Ascending aorta (tissue), 2 donors: ENCODE measurements at places on chromosomes 5 and 9. TPM values are rescaled to one million over a fixed set of nuclear protein-coding genes. Genes with fewer than 3 reads are reported as not detected.

DNA sequence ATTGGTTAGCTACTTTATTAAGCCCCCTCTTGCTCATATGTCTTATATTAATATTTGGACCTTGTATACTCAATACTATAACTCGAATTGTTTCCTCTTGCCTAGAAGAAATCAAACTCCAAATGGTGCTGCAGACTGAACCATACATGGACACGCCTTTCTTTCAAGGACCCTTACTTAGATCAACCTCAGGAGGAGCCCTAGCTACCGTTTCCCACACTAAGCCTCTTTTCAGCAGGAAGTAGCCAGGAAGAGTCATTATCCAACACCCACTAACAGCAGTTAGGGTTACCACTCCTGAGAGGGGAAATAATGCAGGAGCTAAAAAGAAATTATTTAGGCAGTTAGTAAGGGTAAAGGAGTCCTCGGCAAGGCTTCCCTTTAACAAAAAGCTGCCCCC, 243.8 kb upstream of the PUM3 start:
- H3K36me3 ChIP-seq = no peaks in the 10 kb centered on the region
- H3K4me3 ChIP-seq = no peak overlapping the region
- no peaks in the 10 kb centered on the region for H3K4me1 ChIP-seq
- no peak for DNase-seq

GRCh38 chr9:135156525-135157510, 69.3 kb downstream of the OLFM1 start:
- H3K4me1 ChIP-seq = no peaks in the 10 kb centered on the region
- H3K4me3 ChIP-seq = no peak overlapping the region
- H3K27ac ChIP-seq = no peak overlapping the region
- no peak for DNase-seq
- no peaks in the 10 kb centered on the region for H3K36me3 ChIP-seq

DNA sequence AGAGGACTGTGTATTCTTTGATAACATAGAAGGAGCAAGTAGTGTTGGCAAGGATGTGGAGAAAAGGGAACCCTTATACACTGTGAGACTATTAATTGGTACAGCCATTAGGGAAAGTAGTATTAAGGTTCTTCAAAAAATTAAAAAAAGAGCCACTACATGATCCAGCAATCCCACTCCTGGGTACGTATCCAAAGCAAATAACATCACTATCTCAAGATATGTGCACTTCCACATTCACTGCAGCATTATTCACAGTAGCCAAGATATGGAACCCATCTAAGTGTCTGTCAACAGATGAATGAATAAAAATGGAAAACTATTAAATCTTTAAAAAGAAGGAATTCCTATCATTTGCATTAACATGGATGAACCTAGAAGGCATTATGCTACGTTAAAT, 693.2 kb upstream of the RIOK2 start:
- no peaks in the 10 kb centered on the region for H3K27me3 ChIP-seq
- no peak for DNase-seq
- H3K36me3 ChIP-seq = no peaks in the 10 kb centered on the region
- no peak overlapping the region for H3K4me3 ChIP-seq

DNA sequence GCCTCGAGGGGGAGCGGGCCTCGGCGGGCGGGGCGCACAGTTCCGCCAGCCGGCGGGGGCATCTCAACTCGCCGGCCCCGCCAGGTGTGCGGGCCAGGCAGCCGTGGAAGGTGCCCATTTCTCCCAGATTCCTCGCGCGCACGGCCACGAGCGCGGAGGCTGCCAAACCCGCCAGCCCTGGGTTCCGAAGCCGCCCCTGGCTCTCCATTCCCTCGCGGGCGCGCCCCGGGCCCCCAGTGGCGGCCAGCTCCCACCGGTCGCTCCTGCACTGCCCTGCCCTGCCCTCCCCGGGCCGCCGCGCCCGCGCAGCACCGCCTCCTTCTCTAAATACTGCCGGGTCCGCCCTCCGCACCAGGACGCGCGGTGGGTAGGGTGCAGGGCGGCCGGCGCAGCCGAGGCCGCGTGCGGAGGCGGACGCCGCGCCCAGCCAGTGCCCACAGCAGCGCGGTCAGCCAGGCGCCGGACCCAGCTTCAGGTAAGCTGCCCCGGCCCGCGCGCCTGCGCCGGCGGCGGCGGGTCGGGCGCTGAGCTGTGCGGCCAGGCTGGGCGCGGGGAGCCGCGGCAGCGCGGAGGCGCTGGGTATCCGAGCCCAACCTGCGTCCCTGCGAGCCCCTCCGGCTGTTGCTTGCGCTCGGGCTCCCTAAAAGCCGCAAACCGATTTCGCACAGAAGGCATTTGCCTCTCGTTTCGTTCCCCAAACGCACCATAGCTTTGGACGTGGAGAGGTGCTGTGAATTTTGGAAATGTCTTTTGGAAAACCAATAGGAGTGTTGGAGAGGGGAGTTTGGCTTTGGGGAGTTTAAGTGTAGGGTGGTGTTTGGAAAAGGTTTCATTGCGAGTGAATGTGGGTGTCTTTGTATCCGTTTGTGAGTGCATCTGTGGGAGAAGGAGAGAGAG, at the start of gene TMEM171:
TSS of gene TMEM171 (plus strand) at position 354 of the 897 bp plus-strand sequence. CDS start 2,799 bp downstream, outside the sequence.
- peak within 1 kb of the TSS; percentile 67 for H3K4me3 ChIP-seq
- H3K27ac ChIP-seq = no peak within 1 kb of the TSS
- no peaks in the 10 kb centered on the region for H3K27me3 ChIP-seq

DNA sequence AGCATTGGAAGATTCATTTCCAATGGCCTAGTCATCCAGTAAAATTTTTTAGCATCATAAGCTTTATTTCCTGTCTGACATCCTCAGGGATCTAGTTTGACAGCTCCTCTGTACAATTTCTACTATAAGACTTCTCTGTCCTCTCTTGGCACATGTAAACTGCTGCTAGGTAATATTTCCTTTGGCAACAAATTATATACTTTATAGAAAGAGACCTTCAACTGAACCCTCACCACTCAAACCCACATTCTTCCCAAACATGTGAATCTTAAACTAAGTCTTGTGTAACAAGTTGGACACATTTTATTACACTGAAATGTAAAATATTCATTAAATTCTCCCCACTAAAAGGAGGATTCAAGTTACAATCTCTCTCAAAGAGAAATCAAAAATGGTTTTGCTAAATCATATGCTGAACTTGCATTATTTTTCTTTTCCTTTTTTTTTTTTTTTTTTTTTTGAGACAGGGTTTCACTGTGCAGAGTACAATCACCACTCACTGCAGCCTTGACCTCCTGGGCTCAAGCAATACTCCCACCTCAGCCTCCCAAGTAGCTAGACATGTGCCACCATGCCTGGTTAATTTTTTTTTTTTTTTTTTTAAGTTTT, 36.9 kb downstream of the SCAI start:
- H3K36me3 ChIP-seq = no peaks in the 10 kb centered on the region
- no peaks in the 10 kb centered on the region for H3K27me3 ChIP-seq
- no peak overlapping the region for H3K27ac ChIP-seq
- no peak overlapping the region for H3K4me3 ChIP-seq

GRCh38 chr9:95093586-95093985, 223.9 kb downstream of the FANCC start:
- no peak overlapping the region for H3K4me3 ChIP-seq
- H3K4me1 ChIP-seq = peaks cover 73% of the 10 kb centered on the region
- no peak for DNase-seq
- H3K27me3 ChIP-seq = no peaks in the 10 kb centered on the region

GRCh38 chr9:134656334-134657006, 14.9 kb downstream of the COL5A1 start:
- H3K27me3 ChIP-seq = no peaks in the 10 kb centered on the region
- DNase-seq = no peak
- no peak overlapping the region for H3K4me3 ChIP-seq
- peaks cover 22% of the 10 kb centered on the region for H3K4me1 ChIP-seq

GRCh38 chr9:135473972-135474543, 5.5 kb upstream of the PPP1R26 start:
- no peak overlapping the region for H3K4me3 ChIP-seq
- H3K4me1 ChIP-seq = peaks cover 3% of the 10 kb centered on the region
- no peak overlapping the region for H3K27ac ChIP-seq

- no peaks in the 10 kb centered on the region for H3K36me3 ChIP-seq
- H3K4me3 ChIP-seq = no peak overlapping the region
- DNase-seq = no peak
- no peaks in the 10 kb centered on the region for H3K4me1 ChIP-seq
- H3K27me3 ChIP-seq = no peaks in the 10 kb centered on the region
These were observed 247.3 kb upstream of the TAS2R1 start for GRCh38 chr5:9877488-9877887.

DNA sequence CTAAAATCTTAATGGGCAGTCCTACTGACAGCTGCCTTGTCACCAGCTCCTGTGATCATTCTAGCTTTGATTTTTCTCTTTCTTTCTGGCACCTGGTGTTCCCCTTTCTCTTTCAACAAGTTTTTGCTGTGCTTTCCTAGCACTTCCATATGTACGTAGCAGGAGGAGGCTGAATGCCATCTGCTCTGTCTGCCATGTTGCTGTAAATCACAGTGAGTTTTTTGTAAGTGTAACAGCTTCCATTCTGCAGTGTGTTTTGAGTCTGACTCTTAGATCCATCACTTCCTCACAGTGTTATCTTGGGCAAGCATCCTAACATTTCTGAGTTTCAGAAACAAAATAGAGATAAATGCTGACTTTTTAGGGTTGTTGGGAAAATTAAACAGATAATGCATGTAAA, 247.9 kb downstream of the DOCK8 start:
- no peaks in the 10 kb centered on the region for H3K4me1 ChIP-seq
- DNase-seq = no peak
- H3K4me3 ChIP-seq = no peak overlapping the region
- H3K27ac ChIP-seq = no peak overlapping the region
- no peaks in the 10 kb centered on the region for H3K36me3 ChIP-seq

DNA sequence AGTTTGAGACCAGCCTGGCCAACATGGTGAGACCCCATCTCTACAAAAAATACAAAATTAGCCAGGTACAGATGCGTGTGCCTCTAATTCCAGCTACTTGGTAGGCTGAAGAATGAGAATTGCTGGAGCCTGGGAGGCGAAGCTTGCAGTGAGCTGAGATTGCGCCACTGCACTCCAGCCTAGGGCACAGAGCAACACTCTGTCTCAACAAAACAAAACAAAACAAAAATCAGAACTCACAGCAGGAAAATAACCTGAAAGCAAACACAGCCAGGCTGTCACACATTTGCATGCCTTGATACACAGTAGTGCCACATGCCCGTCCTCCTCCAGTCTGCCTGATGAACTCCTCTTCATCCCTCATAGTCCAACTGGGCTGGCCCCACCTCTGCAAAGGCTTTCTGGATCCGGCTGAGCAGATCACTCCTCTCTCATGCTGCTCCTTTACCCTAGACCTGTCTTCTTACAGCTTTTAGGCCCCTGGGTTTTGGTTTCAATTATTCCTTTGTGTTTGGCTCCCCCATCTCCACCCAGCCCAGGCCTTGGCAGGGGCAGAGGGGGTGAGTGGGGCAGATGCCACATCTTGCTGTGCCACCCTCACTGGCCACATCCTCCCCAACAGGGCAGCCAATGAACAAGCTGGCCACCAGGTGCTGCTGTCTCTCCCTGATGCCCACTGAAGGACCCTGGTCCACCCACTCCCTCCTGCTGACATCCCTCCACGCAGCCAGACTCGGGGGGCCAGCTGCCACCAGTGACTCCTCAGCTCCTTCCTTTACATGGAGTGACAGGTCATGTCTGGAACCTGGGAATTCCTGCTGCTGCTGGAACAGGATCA, 62.0 kb upstream of the GGTA1 start:
- H3K27me3 ChIP-seq = no peaks in the 10 kb centered on the region
- no peak overlapping the region for H3K4me3 ChIP-seq
- DNase-seq = no peak
- peaks cover 17% of the 10 kb centered on the region for H3K4me1 ChIP-seq
- no peaks in the 10 kb centered on the region for H3K36me3 ChIP-seq
- no peak overlapping the region for H3K27ac ChIP-seq

DNA sequence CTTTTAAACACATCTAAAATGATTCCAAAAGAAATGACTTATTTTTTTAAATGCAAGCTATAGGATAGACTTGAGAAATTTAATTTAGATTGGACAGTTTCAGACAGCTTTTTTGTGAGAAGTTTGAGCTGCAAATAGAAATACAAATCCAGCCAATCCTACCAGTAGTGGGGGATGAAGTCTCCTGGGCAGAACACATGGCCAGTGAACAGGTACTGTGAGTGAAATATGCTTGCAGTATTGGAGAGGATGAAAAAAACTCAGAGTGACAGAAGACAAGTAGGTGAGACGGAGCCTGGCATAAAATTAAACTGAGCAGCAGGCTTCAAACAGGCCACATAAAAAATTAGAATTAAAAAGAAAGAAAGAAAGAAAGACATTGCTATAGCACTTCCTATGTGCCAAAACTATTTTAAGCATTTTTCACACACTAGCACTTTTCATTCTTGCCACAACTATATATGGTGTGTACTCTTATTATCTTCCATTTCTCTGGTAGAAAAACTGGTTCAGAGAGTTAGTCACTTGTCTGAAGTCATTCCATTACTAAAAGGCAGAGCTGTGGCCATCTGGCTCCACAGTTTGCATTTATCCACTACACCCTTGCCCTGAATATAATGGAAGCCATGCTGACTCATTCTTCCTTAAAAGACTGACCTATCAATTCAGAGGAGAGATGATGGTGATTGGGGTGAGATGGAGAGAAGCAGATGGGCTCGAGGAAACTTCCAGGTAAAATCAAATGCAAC, 310.2 kb upstream of the CTNND2 start:
- H3K4me1 ChIP-seq = no peaks in the 10 kb centered on the region
- DNase-seq = no peak
- H3K4me3 ChIP-seq = no peak overlapping the region
- H3K36me3 ChIP-seq = no peaks in the 10 kb centered on the region

DNA sequence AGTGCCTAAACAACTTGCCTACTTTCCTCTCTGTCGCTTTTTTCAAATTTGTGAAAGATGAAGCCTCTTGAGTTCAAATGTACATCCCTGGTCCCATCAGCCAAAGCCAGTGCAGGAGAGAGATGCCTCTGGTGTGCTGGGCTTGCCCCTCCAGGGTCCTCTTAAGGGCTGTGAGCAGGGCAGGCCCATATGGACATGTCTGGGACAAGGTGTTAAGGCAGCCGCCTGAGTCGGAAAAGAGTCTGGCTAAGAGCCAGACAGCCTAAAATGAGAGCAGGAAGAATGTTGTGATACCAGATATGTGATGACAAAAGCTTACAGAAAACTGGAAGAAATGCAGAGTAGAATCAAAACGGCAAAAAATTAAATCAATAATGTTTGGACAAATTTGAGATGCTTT, 72.5 kb downstream of the APTX start:
- DNase-seq = no peak
- H3K4me3 ChIP-seq = no peak overlapping the region
- no peak overlapping the region for H3K27ac ChIP-seq
- H3K27me3 ChIP-seq = no peaks in the 10 kb centered on the region
- no peaks in the 10 kb centered on the region for H3K36me3 ChIP-seq

GRCh38 chr5:9269014-9269413, 276.9 kb downstream of the SEMA5A start:
- H3K27ac ChIP-seq = no peak overlapping the region
- no peaks in the 10 kb centered on the region for H3K36me3 ChIP-seq
- no peaks in the 10 kb centered on the region for H3K27me3 ChIP-seq
- DNase-seq = no peak
- no peak overlapping the region for H3K4me3 ChIP-seq
- peaks cover 10% of the 10 kb centered on the region for H3K4me1 ChIP-seq

PLEKHG4B gene
- total RNA-seq = not detected

NDUFA8 gene
- total RNA-seq = 21.4 TPM

UGT3A1 gene
- total RNA-seq = not detected

FAM78A gene
- 6.2 TPM for total RNA-seq

SPATA31D4 gene
- total RNA-seq = not detected

IRGM gene
- not detected for total RNA-seq
